ENCODE measurements at places on chromosomes 13 and 19. TPM values are rescaled to one million over a fixed set of nuclear protein-coding genes. Genes with fewer than 3 reads are reported as not detected.
A peak's percentile ranks its signal among the peaks of the same experiment; 100 is the strongest.

GRCh38 chr13:32881777-32882145 lies 134.5 kb upstream of the KL start:
- DNase-seq: no peak

- DNase-seq: peak; percentile 45
Measured at GRCh38 chr13:112697756-112698655, 8.2 kb downstream of the ATP11A start.

GRCh38 chr19:16470541-16470910 lies 1.2 kb downstream of the EPS15L1 start:
- no peak for DNase-seq

GRCh38 chr19:54030895-54031586 lies 32.7 kb downstream of the VSTM1 start:
- DNase-seq: no peak

- no peak for DNase-seq
Measured at GRCh38 chr19:20926796-20927195, 3.7 kb downstream of the ZNF85 start.

DNA sequence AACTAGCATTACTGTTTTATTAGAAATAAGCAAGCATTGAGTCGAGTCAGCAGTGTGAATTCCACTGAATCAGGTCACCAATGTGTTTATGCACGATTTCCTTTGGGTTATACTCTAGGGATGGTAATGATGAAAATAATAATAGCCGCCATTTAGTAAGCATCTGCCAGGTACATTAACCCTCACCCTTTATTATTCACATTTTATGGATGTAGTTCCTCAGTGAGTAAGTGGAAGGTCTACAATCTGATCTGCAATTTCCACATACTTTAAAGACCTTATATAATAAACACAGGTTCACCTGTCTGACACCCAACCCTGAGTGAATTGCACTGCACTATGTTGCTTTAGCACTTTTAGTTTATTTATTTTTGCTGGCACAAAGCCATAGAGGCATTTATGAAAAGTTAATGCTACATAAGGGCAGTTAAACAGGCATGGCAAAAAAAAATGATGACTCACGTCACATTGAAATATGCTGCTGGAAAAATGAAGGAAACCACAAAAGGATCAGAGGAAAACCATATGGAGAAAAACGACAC lies 122.4 kb downstream of the TRPC4 start:
- no peak for DNase-seq

DNA sequence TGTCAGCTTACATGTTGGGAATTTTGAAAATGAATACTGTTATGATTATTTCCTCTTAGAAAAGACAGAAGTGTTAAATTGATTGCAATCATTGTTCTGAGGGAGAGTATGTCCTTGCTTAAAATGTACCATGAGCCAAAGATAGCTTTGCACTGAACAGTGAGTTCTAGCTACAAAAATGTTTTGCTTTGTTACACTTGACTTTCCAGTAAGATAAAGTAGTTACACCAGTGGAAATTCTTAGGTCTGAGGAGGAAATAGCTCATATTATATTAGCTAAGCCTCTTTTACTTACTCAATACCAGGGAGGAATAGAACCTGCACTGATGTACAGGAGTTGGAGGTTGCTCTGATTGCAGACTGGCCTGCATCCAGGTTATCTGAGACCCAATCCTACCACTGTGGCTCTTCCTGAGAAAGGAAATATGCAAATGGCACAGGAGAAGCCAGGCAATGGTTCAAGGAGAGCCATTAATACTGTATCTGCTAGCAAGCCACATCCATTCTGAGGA lies 53.0 kb upstream of the FBXL3 start:
- no peak for DNase-seq

- DNase-seq: no peak
Measured at GRCh38 chr19:16207490-16208025, 9.8 kb downstream of the AP1M1 start.

DNA sequence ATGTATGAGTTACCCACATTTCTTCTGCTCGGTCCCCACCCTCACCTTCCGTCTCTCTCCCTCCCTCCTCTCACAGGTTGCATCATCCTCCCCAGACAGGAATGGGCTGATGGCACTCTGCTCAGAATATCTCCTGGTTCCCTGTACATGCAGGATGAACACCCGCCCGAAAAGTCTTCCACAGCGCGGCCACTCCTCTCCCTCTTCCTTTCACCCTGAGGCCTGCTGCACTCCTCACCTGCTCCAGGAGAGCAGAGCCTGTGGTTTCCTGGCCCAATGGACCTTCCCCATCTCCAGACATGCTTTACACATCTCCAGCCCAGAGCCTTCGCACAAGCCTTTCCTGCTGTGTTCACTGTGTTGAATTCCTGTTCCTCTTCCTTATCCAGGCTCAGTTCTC lies 40.9 kb downstream of the GSX1 start:
- no peak for DNase-seq

- no peak for DNase-seq
Measured at GRCh38 chr13:20353973-20354372, 121.9 kb upstream of the GJB6 start.

DNA sequence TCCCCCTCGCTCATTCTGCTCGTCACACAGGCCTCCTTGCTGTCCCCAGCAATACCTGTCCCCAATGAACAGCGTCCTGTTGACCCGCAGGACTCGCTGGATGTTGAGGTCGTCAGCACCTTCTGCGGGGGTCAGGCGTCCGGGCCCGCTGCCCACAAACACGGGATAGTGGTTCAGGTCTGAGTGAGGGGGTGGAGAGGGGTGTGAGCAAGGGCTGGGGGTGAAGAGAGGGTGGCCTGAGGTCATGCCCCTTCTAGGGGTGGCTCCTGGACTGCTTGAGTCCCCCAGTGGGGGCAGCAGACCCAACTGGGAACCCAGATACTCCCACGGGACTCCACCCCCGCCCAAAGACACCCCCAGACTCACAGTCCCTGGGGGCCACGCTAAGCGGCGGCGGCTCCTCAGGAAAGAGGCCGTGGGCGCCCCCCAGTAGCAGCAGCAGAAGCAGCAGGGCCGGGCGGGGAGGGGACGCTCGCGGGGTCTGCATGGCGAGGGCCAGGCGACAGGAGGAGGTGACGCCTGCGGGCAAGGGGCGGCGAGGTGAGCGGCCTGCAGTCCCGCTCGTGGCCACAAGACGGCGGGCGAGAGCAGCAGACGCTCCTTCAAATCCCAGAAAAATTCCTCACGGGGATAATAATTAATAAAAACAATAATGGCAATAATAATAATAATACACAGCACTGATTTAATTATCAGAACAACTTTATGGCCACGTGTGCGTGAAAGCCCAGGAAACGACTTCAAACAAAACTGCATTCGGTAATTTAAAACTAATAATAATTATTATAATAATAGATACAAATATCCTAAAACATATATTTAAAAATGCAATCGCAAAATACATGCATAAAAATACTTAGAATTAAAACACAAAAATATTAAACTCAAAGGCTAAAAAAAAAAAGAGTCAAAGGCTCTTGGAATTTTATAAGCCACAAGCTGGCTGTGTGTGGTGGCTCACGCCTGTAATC lies 1.2 kb downstream of the SEMA6B start:
- DNase-seq: no peak

DNA sequence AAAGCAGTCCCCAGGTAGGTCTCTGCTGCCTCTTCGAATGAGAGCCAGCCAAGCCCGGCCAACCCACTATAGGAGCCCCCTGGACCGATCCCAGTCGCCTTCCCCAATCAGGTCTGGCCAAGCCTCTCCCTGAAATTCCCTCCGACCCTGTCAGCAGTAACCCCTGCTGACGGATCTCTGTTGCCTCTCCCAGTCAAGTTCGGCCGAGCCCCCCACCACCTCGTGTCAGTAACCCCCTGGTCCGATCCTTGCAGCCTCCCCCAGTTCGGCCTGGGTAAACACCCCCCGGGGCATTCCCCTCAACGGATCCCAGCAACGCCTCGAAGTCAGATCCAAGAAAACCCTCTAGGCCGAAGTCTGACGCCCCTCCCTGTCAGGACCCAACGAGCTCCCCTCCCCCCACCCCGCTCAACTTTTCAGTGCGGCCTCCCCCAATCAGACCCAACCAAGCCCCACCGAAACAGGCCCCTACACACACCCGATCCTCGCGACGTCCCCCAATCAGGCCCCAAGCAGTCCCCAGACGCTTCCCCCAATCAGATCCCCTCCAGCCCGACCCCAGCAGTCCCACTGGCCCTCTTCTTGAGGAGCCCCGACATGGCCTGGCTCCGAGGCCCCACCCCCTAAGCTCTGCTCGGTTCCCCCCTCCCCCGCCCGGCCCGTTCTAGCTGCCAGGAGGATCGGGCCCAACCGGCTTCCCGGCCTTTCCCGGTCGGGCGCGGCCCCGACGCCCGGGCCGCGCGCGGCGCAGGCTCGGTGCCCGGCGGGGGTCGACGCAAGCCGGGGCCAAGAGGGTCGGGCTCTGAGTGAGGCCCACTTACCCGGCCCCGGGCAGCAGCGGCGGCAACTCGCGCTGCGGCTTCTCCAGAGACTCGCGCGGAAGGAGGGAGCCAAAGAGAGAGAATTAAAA lies 1.8 kb downstream of the TNPO2 start:
- peak; percentile 76 for DNase-seq

GRCh38 chr19:7832009-7832408 lies 2.0 kb downstream of the EVI5L start:
- no peak for DNase-seq

DNA sequence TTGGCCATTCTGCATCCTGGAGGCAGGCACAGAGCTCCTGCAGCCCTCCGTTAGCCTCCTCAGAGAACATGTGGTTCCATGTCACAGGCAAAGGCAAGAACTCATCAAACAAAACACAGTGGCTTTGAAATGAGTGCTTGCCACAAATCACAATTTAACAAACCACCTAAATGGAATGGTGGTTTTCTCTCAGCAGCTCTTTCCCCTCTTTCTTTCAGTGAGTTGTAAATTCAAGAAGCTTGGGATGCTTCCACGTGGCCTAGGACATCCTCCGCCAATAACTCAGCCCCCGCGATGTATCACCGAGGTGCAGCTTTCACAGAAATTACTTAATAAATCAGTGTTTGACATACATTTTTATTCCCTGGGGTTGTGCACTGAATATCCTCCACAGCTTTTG lies 65.4 kb upstream of the RFC3 start:
- no peak for DNase-seq

DNA sequence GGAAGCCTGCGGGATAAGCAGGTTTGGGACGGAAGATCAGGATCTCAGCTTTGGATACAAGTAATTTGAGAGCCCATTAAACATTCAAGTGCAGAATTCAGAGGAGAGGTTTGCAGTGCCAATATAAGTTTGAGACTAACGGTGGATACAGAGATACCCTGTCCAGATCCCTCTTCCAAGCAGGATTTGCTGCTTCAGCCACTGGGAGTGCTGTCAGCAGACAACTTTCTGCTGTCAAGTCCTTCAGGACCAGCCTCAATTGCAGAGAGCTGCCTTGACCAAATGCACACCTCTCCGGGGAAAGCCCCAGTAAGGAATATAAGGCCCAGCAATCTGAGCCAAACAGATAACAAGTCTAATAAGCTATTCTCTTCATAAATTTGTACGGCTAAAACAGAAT lies 46.1 kb upstream of the ZNF780A start:
- no peak for DNase-seq

- no peak for DNase-seq
Measured at GRCh38 chr13:21434588-21434987, 24.5 kb downstream of the ZDHHC20 start.

The POU2F2 gene
- 30.5 TPM for total RNA-seq

The LILRA1 gene
- not detected for total RNA-seq

The FARP1 gene
- total RNA-seq: 1.0 TPM

The ZNF99 gene
- total RNA-seq: not detected

The TMEM255B gene
- 1.3 TPM for total RNA-seq

The ICAM5 gene
- 0.83 TPM for total RNA-seq

The PABPC3 gene
- not detected for total RNA-seq

The TRIM28 gene
- total RNA-seq: 424 TPM

The DOHH gene
- 16.1 TPM for total RNA-seq

Measured in natural killer cell treated with Interleukin-12 subunit alpha and Interleukin-12 subunit beta and Interleukin-15 and Interleukin-18, amount 100 ng/mL, for 72 hours (primary cell).